Vein endothelial cell (primary cell): ENCODE measurements at places on chromosomes 6 and 20. TPM values are rescaled to one million over a fixed set of nuclear protein-coding genes. Genes with fewer than 3 reads are reported as not detected.

FOXS1 gene
- 0.48 and 1.3 TPM in 2 replicates for total RNA-seq

CASP8AP2 gene
- 15.0 and 18.6 TPM in 2 replicates for total RNA-seq

C20orf204 gene
- 3.6 and 3.9 TPM in 2 replicates for total RNA-seq

C6orf15 gene
- total RNA-seq = 0.33 TPM in 1 of 2 replicates, not detected in the other

LGSN gene
- total RNA-seq = not detected in 2 replicates

FAM83C gene
- not detected in 2 replicates for total RNA-seq

XKR7 gene
- not detected in 2 replicates for total RNA-seq

GABBR1 gene
- 4.6 and 6.6 TPM in 2 replicates for total RNA-seq

KCNK15 gene
- total RNA-seq = not detected in 2 replicates

KIAA1755 gene
- total RNA-seq = under 0.01 and 0.19 TPM in 2 replicates

OPRL1 gene
- total RNA-seq = 1.3 and 2.9 TPM in 2 replicates

SLC22A7 gene
- not detected in 2 replicates for total RNA-seq

LY6G6D gene
- not detected in 2 replicates for total RNA-seq
